ENCODE measurements at places on chromosomes 5 and 9.

GRCh38 chr9:2181792-2182191 lies 166.6 kb downstream of the SMARCA2 start:
- no peak for DNase-seq

DNA sequence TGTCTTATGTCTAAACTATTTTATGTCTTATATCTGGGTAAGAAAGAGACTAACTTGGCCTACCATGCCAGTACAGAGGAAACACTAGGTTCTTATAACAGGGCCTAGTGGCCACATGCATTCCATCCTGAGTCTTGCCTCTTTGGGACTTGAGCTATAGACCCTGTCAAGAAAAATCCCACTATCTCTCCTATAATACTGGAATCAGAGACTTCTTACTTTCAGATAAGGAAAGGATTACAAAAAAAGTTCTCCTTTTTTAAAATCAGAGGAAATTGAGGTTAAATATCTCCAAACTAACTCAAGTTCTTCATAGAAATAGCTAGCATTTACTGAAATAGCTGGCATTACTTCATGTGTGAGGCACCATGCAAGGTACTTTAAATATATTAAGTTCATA lies 34.3 kb downstream of the PTGER4 start:
- DNase-seq: no peak

DNA sequence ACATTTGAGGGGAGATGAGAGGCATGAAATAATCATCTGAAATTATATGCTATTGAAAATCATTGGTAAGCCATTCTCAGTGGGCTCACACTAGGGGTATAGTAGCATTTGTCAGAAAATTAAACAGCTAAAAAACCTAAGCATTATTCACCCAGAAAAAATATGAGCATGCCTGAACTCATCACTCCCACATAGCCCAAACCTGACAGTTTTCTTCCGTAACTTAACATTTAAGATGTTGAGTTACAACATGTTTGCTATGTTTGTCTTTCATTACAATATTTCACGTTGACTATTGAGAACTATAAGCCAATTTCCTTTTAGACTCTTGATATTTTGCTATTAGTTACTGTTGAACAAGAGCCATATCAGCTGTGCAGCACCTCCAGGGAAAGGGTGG lies 23.5 kb upstream of the GHR start:
- no peak for DNase-seq

GRCh38 chr5:146359836-146360235 lies 21.2 kb downstream of the POU4F3 start:
- DNase-seq: no peak

DNA sequence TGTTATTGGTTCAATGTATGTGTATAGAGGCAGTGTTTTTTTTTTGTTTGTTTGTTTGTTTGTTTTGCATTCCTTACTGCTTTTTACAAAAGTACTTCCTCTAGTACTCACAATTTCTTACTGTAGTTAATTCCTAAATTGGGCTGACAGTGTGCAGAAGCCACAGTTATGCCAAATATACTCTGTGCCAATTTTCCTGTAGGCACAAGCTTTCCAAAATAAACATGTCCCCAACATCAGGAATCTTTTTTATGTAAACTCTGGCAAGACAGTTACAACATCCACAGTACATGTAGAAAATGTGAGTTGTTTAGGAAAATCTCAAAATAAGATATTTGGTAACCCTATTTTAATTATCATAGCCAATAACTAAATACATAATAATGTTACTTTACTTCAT lies 161.6 kb upstream of the TSLP start:
- no peak for DNase-seq

DNA sequence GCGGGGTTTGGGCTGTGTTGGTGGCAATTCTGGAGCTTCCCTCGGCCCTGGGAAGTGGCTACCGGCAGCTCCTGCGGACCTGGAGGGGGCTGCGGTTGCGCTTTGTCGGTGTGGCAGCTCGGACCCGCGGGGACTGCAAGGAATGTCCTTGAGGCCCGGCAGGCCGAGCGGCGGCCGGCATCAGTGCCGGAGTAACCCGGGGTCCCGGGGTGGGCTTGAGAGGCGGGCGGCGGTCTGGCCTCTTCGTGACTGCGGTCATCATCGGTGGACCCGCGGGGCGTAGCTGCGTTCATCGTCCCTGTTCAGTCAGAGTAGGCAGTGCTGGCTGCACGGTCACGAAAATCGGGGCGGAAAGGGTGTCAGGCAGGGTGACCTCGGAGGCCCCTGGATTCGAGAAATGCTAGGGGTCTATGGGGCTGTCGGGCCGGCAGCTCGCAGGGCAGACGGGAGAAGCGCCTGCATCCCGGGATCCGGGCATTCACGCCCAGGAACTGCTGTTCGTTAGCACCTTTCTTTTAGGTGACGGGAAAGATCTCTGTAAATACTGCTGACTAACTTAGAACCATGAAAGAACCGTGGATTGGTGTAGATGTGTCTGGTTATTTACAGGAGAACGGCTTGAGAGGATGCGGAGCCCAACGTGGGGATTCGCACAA lies 474 bp downstream of the HMGCR start:
- no peak for DNase-seq

DNA sequence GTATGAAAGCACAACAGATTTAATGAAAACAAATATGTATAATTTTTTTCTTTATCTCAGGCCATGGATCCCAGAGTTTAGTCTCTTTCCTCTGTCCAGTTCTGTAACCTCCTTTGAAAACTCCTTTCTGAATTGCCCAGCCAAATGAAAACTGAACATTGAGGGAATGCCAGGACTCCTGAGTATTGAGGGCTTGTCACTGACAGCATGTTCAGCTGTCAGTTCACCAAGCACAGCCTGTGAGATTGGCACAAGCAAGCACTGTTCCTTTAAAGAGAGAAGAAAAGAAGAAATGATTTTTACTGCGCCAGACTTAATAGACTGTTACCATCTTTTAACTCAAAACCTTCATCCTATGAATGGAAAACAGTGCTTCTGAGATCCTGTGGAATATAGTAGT lies 27.3 kb downstream of the TTC1 start:
- DNase-seq: no peak

GRCh38 chr9:99023831-99024230 lies 80.1 kb downstream of the COL15A1 start:
- no peak for DNase-seq

DNA sequence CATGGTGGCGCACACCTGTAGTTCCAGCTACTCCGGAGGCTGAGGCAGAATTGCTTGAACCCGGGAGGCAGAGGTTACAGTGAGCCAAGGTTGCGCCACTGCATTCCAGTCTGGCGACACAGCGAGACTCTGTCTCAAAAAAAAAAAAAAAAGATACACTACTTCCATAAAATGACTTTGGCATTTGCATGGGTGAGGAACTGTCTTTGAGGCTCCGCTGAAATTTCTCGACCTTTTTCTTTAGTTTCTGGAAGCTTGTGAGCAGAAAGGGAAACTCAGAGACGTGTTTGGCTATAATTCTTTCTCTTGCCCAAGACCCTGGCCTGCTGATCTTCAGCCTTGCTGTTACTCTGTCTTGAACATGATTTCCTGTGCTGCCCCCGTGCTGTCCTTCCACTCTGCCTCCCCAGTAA lies 37.3 kb downstream of the SPIN1 start:
- no peak for DNase-seq

- DNase-seq: no peak
Observed at GRCh38 chr9:126411225-126411947, 84.8 kb downstream of the MVB12B start.

- no peak for DNase-seq
Observed at GRCh38 chr5:97968346-97968745, 785.3 kb upstream of the RIOK2 start.

GRCh38 chr9:89743216-89743572 lies 138.4 kb downstream of the GADD45G start:
- DNase-seq: no peak

DNA sequence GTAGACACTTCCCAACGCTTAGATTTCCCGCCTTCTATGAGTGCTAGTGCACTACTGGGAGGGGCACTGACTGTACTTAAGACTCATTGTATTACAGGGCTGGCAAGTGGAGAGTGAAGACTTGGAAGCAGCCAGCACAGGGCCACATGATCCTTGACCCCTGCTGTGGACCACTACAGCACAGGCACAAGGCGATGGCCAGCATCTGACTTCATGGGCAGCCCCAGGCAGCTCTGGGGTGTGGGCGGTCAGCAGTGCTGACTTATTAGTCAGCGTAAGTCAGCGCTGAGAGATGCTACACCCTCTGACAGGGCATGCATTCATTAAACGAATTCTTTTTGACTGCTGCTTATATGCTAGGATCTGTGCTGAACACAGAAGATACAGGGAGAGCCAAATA lies 9.3 kb downstream of the SLC46A2 start:
- no peak for DNase-seq

GRCh38 chr5:155147222-155147621 lies 133.7 kb downstream of the KIF4B start:
- no peak for DNase-seq

GRCh38 chr5:124951661-124952060 lies 205.2 kb upstream of the ZNF608 start:
- DNase-seq: no peak

DNA sequence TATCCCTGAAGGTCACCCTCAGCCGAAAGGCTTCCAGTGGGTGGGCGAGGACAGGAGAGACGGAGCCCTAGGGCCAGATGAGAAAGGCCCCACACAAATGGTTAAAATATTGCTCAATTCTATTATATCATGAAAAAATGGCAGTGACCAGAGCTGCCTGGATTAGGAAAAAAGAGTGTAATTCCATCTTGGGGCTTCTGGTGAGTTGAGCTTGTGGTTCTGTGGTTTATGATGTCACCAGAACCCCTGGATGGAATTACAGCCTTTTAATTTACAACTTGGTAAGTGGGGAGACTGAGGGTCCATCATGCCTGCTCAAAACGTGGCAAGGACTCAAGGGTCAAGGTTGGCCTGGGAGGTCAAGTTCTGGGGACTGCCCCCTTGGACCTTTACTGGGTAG lies 55.5 kb upstream of the STC2 start:
- no peak for DNase-seq

- DNase-seq: no peak
Observed at GRCh38 chr9:131276094-131276888, at the start of gene FAM78A. Gene FAM78A (minus strand): TSS chr9:131276510. CDS start chr9:131276179, 331 bp downstream.

DNA sequence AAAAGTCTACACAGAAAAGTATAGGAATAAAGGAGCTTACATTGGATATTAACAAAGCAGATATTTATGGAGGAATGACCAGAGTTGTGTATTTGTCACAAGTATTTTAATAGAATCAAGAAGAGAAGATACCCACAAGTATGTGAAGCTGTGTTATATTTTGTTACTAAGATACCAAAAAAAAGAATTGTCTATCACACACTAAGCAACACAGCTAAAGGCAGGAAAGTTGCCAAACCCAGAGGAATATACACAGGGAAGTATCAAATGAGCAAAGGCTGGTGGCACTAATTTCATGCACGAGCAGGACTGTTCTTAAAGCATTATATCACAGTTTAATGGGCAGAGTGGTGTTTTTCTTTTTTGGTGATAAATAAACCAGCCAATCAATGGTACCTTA lies 30.9 kb upstream of the RAI14 start:
- no peak for DNase-seq

DNA sequence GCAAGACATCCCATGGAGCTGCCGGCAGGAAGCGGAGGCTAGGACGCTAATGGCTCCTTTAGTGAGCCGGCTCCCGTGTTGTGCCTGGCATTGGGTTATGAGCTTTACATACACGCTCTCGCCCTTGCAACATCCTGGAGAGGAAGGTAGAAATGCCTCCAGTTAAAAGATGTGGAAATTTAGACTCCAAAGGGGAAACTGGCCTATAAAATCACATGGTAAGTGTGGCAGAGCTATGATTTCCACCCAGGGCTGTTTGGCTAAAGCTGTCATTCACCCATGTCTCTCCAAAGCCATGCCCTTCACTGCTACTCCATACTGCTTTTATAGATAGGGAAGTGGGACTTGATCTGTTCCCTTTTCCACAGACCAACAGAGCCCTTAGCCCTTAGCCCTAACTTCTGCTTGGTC lies 5.2 kb downstream of the GM2A start:
- DNase-seq: no peak

GRCh38 chr5:73544429-73545402 lies 20.7 kb downstream of the ANKRA2 start:
- no peak for DNase-seq

- no peak for DNase-seq
Observed at GRCh38 chr5:151239237-151239861, 13.6 kb upstream of the GM2A start.

- no peak for DNase-seq
Observed at GRCh38 chr9:113564498-113565237, 101.1 kb downstream of the RGS3 start.

GRCh38 chr5:132953710-132954109 lies 9.7 kb downstream of the AFF4 start:
- no peak for DNase-seq

DNA sequence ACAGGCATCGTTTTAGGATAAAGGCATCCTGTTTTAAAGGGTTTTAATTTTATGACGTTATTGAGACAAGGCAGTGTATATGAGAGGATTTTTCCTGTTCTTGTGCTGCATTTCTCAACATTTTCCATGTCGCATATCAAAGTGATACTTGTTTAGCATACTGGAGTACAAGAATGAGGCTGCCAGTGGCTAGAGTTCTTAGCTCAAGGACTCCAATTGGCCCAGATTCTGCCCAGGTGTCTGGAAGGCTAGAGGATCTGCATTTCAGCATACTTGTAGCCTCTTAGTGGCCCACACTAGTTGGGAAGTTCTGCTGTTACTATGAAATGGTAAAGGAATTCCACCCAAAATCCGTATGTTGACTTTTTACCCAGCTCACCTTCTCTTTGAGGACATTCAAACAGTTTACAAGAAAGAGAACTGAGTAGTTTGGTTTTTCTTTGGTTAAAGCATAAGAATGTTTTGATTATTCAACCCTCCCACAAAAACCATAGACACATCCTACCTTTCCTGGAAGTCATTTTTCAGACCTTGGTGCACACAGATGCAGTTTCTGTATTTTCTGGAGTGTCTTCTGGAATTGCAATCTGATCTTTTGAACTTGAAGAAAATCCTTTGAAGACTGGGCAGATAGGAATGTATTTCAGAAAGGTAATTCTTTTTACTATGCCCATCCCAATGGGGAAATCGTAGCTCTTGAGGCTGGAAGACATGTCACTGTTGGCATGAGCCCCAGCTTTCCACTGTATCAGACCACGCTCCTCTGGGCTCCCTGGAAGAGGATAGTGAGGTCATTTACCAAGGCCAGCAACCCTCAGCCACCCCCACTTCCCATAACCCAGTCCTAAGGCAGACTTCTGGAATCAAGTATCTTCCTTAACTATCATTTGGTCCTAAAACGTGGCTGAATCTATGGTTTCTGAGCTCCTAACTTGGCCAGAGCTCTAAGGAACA lies 11.3 kb downstream of the SLC23A1 start:
- no peak for DNase-seq

DNA sequence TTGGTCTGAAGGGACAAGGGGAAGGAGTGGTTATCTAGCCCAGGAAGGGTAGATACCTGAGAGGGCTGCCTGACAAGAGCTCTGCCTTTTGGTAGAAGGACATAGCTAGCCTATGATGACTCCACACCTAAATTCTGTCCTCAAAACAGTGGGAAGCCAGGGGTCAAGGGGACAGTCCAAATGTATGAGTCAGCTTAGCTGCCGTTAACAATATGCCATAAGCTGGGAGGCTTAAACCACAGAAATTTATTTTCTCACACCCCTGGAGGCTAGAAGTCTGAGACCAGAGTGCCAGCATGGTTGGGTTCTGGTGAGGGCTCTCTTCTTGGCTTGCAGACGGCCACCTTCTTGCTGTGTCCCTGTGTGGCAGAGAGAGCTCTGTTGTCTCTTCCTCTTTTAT lies 306.4 kb downstream of the NTRK2 start:
- DNase-seq: no peak

Measured in renal cortex interstitium (tissue), 15 donors.